ENCODE measurements at places on chromosomes 5 and 9.

- DNase-seq: no peak
Measured at GRCh38 chr9:113599646-113600022, 136.1 kb downstream of the RGS3 start.

- no peak for DNase-seq
Measured at GRCh38 chr9:88950341-88951154, 40.7 kb upstream of the S1PR3 start.

DNA sequence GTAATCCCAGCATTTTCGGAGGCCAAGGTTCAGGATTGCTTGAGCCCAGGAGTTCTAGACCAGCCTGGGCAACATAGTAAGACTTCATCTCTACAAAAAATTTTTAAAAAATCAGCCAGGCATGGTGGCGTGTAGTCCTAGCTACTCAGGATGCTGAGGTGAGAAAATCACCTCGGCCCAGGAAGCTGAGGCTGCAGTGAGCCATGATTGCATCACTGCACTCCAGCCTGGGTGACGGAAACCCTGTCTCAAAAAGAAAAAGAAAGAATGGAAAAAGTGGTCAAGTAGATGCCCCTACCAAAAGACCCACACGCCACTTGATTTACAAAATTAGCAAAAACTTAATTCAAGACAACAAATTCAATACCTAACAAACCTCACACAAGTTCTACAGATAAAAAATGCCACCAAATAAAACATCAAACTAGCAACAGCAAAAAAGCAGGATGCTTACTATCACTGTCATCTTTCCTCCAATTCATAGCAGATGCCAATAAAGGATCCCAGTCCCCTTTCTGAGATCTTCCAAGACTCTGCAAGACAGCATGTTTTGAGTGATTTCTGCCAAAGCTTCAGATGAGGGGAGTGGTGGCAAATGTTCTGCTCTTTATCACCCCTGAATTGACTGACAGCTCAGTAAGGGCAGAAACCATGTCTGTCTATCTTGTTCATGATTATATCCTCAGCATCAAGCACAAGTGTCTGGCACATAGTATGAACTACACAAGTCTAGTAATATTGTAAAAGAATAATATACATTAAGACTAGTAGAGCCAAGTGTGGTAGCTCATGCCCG is 34.2 kb upstream of the TESK1 start:
- no peak for DNase-seq

GRCh38 chr9:2260417-2261306 is 245.5 kb downstream of the SMARCA2 start:
- DNase-seq: no peak

DNA sequence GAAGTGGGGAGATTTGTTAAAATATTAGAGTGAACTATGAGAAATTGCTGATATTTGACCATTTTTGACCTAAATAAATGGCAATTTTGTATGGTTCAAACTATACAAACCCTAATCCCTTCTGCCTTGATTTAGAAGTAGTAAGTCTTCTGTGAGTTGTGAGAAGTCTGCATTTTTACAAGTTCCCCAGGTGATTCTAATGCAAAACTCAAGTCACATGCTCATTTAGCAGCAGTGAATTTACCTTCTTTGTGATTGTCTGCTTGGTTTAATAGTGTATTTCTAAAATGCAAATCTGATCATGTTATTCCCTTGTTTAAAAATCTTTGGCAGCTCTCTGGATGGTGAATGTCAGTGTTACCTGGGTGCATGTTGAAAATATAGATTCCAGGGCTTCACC is 2.8 kb downstream of the MEGF10 start:
- DNase-seq: no peak

DNA sequence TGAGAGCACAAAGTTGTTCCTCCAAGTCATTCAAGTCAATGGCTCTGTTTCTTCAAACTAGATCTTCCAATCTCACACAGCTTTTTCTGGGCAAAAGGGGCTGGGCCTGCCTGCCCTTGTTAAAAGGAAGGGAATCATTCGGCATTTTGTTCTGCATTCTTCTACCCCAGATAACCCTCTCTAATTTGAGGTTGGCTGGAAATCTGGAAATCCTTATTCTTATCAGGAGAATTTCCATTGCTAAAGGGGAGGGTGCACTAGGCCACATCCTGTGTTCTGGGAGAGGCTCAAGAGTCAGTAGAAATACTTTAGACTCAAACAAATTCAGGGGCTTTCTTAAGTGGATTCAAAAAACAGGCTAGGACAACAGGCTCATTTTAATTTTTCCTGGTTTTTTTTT is 384.7 kb upstream of the ZNF462 start:
- DNase-seq: no peak

DNA sequence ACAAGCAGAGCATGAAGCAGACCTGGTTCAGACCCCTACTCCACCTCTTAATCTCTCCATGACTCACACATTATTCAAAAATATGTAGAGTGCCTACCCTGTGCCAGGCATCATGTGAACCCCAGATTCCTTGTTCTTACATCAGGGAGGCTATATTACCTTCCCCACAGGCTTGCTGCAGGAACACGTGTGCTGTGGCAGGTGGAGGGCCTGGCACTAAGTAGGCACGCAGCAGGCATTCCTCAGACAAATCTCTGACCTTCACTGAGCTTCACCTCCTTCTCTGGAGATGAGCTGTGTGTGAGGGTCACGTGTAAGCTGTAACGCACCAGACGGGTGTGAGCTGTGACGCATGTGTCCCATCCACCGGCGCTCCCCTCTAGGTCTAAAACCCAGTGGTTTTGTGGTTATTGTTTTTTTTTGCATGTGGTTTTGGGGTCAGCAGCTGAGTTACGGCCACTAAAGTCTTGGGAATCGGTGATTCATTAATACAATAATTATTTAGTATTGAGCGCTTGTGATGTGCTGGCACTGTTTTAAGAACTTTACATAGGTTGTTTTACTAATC is 30.3 kb downstream of the ANGPTL2 start:
- no peak for DNase-seq

DNA sequence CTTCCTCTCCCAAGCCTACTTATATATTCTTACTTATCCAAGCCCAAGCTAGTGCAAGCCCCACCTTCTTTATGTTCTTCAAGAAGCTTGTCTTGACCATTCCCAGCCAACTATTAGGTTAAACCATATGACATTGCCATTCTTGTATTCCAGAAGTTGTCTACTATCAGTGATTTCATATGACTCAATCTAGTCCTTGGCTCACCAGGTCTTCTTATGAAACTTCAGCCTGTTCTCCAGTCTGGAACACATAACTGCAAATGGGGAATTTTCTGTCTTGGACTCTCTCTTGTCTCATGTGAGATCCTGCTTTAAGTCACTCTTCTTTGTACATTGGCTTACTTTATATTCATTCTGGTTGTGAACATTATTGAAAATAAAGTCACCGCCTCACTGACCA is 130.7 kb downstream of the TTLL11 start:
- no peak for DNase-seq

DNA sequence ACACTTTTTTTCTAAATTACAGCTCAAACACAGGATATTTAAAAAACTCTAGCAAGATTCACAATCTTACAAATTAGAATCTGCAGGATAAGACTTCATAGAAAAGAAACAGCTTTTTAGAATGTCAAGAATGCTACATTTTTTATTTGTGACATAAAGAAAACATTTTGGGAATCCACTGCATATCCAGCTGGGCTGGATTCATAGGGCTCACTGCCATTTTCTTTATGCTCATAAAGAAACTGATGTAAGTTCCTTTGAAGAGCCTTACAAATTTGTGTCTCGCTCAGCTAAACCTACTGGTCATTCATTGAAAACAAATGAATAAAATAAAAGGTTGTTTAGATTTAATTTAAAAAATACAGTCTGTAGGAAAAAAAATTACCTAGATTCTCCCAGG is 332.3 kb downstream of the TRPM3 start:
- no peak for DNase-seq

DNA sequence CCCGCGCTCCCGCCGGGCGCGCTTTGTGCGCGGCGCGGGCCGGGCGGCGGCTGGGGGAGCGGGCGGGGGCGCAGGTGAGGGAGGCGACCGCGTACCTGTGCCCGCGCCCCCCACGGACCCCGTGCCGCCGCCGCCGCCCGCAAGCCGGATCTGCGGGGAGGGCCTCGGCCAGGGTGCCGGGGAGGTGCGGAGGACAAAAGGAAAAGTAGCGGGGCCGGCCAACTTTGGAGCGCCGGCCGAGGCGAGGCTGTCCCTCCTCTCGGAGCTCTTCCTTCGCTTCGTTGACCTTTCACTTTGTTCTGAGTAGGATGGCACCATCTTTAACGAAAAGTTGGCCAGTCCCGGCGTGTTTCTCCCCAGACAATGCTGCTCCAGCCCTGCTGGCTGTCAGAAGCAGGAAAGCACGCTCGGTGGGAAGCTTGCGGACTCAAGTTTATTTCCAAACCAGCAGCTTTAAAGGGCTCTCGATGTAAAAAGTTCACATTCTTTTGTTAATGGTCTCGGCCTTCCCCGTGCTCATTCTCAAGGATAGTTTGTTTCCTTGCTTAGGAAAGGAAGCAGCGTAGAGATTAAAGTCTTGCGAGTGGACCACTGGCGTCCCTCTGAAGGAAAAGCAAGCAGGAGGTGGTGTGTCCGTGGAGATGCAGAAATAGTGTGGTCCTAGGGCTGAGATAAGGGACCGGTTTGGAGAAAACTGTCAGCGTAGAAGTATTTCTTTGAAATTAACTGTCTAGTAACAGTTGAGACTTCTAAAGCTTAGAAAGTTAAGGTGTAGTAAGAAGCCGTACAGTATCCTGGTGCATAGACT is 639 bp downstream of the EHMT1 start:
- DNase-seq: no peak

DNA sequence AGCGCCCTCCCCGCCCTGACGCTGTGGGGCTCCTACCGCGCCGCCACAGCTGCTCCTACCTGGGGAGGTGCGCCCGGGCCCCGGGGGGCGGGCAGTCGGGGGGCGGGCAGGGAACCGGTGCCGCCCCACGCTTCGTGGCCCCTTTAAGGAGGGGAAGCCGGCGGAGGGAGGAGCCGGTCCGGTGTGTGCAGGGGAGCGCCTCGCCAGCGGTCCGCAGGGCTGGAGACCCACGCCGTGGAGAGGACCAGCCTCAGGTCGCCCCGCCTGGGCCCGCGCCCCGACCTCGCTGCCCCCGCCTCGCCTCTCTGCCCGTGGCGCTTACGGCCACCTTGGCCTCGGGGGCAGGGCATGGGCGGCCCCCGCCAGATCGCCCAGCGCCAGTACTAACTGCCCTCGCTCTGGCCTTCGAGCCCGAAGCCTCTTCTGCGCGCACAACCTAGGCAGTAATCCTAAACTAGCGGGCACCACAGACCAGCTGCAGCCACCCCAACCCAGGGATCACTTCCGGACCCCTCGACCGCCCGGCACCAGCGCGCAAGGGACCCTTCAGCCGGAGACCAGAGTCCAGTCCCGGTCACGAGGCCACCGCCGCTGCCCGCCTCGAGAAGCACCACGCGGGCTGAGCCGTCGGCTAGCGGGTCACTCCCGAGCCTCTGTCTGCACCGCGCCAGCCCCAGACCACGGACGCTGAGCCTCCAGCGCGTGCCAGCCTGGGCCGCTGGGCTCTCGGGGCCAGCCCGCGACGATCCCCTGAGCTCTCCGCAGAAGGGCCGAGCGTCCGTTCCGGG is at the start of gene FOXE1:
Gene FOXE1 (plus strand): TSS at position 171 of the 788 bp plus-strand sequence. CDS start 689 bp downstream, outside the sequence.
- DNase-seq: no peak

DNA sequence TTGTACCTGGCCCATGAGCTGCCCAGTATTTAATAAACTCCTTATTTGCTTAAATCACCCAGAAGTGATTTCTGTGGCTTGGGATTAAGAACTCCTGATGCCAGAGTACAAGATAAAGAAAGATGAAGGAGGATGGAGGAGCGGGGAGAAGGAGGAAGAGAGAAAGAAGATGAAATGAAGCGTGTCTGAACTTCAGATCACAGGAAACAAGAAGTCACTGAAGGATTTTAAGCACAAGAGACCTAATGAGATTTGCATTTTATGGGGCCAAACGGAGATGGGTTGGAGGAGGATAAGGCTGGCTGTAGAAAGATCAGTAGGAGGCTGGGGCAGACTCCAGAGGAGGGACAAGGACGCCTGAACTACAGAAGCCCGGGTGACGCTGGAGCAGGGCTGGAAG is 3.1 kb downstream of the EIF4E1B start:
- DNase-seq: no peak

DNA sequence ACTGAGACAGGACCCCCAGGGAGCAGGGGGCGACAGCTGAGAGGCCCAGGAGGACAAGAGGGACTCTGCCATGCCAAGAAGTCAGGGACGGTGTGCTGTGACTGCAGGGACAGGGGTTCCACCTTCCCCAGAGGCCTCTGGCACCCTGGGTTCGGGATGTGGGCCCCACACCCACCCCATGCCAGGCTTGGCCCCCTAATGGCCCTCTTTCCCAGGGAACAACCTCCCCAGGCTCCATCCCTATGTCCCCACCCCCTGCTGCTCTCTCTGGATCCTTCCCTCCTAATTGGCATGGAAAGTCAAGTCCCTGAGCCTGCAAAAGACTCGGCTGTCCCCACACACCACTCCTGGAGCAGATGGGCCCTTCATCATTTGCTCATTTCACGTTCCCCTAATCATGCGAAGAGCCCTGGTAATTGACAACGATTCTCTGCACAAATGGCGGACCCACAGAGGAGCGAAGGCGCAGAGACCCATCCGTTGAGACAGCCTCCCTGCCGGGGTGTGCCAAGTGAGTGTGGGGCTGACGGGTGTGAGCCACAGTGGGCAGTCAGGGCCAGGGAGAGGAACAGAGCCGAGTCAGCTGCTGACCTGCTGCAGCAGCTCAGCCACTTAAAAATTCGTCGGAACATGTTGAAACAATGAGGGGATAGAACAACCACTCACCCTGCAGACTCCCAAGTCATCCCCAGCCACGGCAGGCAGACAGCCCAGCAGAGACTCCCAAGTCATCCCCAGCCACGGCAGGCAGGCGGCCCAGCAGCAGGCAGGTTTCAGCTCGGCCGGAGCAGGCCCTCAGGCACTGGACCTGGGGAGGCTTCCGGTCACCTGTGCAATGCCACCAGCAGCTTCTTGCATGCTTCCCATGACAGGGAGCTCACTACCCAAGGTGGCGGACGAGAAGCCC is 109.0 kb downstream of the VAV2 start:
- no peak for DNase-seq

DNA sequence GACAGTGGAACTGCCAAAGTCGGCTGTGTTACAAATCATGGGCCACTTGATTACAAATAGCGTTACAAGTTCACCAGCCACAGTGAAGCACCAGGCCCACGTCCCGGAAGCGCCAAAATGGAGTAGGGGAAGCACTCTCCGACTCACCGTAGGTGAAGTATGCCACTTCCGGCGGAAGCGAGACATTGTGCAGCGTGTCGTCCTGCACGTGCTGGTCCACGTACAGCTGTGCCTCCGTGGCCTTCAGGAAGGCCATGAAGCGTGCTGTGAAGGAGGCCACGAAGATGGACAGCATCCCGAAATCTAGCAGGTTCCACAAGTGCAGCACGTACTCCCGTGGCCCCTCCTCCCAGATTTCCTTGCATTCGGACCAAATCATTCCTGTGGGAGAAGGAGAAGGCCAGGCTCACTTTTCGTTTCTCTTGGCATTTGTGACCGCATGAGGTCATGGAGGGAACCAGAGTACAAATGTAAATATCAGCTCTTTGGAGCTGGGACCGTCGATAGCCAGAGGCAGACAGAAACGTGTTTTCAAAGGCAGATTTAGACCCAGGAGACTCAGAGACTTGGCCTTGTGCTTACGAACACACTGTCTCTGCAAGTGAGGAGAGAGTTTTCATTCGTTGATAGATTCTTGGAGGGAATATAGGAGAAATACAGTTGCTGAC is 58.7 kb upstream of the SMIM32 start:
- DNase-seq: no peak

GRCh38 chr5:103139264-103139865 is 19.3 kb downstream of the PPIP5K2 start:
- DNase-seq: peak; percentile 5

- no peak for DNase-seq
Measured at GRCh38 chr9:124084087-124084486, 72.5 kb downstream of the LHX2 start.
